Islet precursor cell (in vitro differentiated cells): ENCODE measurements at places on chromosomes 1 and 21.

GRCh38 chr1:18973446-18973955 lies 17.0 kb upstream of the IFFO2 start:
- no peak for DNase-seq

DNA sequence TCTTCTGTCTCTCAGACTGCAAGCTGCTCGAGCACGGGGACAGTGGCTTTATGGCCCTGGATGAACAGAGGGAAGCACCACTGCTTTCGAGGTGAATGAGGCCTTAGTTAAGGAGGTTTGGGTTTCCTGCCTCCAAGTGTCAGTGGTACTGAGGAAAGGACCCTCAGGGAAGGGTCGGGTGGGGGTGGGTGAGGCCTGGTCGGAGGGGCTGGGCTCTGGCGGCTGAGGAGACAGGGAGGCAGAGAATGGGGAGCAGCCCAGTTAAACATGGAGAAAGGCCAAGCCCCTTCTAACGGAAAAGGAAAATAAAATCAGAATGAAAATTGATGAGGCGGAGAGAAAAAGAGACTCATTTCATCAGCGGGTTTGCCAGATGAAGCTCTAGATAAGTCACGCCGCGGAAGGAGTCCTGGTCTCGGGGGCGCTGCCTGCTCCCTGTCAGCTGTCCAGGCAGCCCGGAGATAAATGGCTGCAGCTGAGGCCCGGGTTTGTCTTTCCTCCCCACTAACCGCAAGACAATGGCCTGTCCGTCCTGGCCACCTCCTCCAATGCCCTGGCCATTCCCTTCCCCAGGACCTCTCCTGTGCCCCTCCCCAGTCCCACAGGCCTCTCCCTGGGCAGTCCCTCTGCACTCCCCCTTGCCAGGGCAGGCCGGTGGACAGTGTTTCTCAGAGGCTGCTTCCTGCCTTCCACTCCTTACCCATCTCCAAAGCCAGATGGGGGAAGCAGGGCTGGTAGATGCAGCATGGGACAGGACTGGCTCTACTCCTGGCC lies 55.2 kb downstream of the LRRN2 start:
- no peak for DNase-seq

DNA sequence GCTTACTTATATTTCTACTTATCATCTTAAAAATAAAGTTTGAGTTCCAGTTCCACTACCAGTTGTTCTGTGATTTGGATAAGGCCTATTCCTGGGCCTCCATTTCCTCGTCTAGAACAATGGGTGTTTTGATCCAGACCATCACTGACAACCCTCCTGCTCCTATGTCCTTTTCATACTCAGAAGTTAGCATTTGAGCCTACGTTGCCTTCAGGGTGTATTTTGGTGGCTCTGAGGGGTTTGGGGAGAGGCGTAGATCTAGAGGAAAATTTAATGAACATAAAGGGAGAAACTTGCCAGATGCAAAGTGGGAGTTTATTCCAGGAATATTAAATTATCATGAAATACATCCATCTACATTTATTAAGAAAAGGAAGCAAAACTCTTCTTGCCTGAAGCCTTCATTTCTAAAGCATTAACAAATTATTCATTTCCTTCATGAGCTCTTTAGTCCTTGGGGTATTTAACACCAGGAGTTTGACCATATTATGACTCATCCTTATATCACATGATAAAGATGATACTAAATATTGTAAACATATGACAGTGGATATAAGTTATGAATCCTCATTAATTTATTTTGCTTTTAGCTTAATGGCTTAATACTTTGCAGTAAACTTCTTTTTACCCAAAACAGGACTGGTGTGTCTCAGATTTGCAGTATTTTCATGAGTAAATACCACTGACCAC lies 47.2 kb upstream of the SYT14 start:
- no peak for DNase-seq

DNA sequence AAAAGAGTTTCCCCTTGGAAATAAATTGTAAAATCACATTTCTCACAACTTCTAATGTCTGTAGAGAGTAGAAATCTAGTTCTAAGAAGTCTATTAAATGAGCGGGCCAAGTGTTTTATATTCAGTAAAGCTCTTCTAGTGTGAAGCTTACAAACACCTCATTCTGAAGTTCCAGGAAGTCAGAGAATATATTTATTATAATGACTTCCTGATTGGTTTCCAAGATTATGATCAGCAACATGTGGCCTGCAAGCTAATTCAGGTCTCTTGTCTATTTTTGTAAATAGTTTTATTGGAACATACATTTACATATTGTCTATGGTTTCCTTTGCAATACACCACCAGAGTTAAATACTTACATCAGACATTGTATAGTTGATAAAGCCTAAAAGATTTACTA lies 603.9 kb downstream of the AMY1C start:
- no peak for DNase-seq

- DNase-seq = no peak
Observed at GRCh38 chr1:219463636-219464035, 149.3 kb downstream of the ZC3H11B start.

- no peak for DNase-seq
Observed at GRCh38 chr1:246583448-246584185, 17.4 kb downstream of the CNST start.

DNA sequence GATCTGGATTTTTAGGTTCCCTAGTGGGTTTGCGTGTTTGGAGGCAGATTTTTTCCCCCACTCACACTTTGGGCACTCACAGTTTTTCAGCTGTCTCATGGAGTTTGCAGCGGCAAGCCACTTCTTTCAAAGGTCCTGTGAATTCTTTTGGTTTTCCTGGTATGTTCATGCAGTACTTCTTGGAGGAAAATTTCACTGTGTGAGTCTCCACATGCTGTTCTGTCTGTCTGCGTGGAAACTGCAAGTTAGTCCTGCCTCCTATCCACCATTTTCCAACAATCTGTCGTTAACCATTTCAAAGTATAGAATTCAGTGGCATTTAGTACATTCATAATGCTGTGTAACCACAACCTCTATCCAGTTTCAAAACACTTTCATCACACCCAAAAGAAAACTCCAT lies 793 bp upstream of the FMO1 start:
- no peak for DNase-seq

DNA sequence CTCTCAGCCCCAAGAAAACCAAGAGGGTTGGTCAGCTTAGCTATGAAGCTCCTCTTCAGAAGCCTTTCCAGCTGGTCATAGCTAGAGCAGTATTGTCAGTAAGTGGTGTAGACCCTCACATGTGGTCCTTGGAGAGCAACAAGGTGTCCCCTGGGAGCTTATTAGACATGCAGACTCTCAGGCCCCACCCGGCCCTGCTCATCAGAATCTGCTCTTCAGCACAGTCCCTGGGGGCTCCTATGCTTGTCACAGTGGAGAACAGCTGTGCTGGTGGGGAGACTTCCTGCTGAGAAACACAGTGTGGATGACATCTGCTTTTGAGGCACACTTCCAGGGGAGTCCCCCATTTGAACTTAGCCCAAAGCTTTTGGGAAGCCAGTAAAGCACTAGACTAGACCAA lies 21.9 kb upstream of the NEK2 start:
- no peak for DNase-seq

- no peak for DNase-seq
Observed at GRCh38 chr1:72892461-72892860, 610.1 kb upstream of the NEGR1 start.

GRCh38 chr1:24960071-24960801 lies 30.2 kb upstream of the RUNX3 start:
- no peak for DNase-seq
